ENCODE measurements at places on chromosomes 1 and 21.

GRCh38 chr1:183411091-183411490 is 7.1 kb downstream of the NMNAT2 start:
- no peak for DNase-seq

DNA sequence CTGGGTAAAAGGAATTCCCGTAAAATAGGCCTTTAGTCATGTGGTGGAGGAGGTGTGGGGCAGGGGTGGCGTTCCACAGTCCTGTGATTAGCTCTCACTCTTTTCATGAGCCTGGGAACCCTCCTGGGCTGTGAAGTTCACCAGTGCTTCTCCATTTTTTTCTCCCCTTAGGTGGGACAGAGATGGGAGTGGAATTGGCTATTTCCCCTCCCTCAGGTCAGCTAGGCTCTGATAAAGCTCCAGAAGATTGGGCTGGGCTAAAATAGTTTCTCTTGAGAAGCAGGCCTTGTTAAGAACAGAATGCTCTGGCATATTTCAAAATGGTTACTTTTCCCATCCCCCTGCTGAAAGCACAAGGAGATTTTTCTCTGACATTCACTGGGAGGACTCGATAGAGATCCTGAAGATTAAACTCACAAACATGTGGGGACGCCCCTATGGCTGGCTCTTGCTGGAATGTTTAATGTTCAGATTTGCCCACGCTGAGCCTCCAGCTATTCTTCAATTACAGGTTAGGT is 33.4 kb upstream of the SLC2A1 start:
- DNase-seq = no peak

GRCh38 chr1:226061841-226062557 is 517 bp upstream of the H3-3A start:
- peak; percentile 47 for DNase-seq

DNA sequence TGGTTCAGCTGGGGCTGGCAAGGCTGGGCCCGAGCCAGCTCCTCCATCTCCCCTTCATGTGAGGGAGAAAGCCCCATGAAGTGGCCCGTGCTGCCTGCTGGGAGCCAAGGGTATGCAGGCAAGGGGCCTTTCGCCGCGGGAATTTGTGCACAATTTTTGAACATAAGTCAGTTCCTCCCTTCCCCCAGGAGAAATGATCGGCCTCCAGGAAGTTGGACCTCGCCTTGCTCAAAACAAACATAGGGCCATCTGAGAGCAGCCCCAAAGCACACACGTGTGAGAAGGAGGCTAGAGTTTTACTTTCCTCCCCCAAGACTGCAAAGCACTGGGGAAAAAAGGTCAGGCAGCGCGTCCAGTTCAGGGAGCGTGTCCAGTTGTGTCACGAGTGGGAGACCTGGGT is 64.7 kb downstream of the PRDM16 start:
- DNase-seq = no peak

DNA sequence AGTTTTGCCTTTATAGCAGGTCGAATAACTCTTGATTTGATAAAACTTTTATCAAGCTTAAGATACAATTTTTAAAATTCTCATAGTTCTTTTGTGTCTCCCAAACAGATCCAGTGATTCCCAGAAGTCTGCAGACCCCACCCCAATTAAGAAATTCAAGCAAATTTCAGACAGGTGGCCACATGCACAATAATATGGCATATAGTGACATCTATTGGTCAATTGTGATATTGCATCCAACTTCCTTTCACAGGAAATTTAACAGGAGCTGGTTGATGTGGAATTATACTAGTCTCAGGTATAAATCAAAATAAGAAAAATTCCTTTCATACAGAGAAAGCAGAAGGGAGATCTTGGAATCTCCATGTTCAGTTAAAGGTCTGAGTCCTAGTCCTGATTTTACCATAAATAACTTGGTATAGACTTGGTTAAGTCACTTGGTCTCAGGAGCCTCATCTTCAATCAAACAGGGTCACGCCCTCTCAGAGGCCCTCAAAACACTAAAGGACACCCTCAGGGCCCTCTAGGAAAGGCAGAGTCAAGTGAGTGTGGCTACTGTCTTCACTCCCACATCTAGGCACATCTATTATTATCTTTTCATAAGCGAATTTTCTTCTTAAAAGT is 24.1 kb downstream of the PIGM start:
- no peak for DNase-seq

DNA sequence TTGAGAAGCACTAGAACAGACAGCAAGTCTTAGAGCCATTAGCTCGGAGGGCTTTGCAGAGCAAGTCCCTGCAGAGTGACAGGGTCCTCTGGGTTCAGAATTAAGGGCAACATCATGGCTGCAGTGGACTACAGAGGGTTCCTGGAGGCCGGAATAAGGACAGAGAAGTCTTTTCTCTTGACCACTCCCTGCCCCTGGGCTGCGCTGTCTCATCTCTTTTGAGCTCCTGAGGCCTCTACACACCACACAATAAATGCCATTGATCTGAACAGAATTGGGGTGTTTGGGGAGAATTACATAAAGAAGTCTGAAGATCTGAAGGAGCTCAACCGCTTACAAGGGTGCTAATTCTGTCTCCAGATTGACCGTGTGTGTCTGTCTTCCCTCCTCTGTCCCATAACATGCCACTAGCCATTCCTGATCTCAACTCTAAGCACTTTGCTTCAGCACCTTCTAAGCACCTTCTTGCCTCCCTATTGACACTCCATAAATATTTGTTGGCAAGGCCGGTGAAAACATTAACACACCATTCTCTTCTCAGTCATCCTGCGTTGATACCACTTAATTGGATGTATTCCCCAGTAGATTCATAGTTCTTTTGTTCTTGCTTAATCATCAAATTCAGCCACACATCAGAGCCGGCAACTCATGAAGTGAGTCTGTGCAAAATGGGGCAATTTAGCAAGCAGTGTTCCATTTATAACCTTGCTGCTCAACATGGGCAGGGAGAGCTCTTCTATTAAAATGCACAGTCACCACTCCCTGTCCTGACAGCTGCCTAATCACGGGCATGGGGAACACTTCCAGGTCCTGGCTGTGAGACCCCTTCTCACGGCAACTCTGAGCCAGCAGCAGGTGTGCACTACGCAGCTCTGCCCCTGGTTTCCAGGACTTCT is 49.7 kb downstream of the NMNAT2 start:
- no peak for DNase-seq

DNA sequence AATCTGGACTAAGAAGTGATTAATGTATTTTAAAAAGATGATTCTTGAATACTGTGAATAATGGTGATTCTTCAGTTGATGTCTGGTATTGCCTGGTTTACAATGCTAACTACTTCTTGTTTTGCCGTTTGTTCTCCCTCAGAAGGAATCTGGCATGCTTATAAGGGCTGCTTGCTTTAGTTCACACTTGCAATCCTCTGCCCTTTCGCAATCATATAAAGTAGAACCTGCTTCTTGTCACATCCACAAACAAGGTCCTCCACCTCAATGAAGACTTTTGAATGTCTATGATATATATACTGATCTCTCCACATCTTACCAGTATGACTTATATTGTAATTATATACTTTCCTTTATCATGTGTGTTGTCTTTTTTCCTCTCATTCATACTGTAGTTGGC is 92.6 kb downstream of the ADGRL4 start:
- DNase-seq = no peak
